ENCODE measurements at places on chromosomes 3 and 15.

GRCh38 chr3:4426782-4427344 is 40.2 kb downstream of the SUMF1 start:
- no peak overlapping the region for H3K4me3 ChIP-seq
- H3K4me1 ChIP-seq = no peaks in the 10 kb centered on the region
- DNase-seq = no peak
- H3K27me3 ChIP-seq = no peaks in the 10 kb centered on the region
- peaks cover 3% of the 10 kb centered on the region for H3K36me3 ChIP-seq

DNA sequence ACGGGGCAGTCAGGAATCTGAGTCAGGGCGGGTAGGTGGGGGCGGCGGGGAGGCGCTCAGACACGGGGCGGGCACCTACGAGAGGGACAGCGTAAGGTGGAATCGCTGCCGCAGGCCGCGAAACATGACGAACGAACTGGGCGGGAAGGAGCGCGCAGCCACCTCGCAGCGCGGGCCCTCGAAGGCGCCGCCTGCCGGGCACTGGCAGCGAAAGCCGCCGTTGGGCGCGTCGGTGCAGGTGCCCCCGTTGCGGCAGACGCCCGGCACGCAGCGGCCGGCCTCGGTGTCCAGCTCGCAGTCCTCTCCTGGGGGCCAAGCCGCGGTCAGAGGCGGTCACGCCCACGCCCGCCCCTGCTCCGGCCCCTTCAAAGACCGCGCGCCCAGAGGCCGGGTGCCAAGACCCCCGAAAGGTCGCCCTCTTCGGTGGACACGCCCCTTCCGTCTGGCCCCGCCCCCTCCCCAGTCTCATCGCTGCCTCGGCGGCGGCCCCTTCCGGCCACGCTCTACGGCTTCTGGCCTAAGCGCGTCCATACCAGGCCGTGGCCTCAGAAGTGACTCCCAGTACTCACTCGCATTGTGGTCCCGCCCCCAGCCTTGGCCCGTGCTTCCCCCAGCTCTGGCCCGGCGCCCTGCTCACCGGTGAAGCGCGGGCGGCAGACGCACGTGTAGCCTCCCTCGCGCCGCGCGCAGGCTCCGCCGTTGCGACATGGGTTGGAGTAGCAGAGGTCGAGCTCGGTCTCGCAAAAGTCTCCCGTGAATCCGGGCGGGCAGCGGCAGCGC is 6.4 kb downstream of the CELSR3 start:
- peak overlapping the region; percentile 81 for H3K27ac ChIP-seq
- H3K36me3 ChIP-seq = peaks cover 2% of the 10 kb centered on the region
- H3K4me1 ChIP-seq = peaks cover 26% of the 10 kb centered on the region
- peak; percentile 89 for DNase-seq
- peak overlapping the region; percentile 70 for H3K4me3 ChIP-seq

DNA sequence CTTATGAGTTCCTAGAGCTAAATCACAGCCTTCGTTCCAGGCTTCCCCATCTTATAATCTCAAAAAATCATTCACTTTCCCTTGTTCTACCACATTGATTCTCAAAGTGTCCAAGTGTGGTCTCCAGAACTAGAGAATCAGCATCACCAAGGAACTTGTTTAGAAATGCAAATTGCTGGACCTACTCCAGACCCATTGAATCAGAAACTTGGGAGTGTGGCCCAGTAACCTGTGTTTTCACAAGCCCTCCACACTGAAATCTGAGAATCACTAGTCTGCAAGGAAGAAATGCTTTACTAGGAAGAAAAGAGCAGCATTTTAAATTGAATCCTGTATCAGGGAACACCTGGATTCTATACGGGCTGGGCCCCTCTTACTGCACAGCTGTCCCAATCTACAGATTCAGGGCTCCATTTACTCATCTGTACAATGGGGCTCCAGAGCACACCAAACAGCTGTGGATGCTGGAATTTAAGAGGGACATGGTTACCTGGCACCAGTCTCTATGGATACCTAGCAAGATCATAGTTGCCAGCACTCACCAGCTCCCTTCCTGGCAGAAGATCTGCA is 3.9 kb downstream of the MEGF11 start:
- no peak overlapping the region for H3K27ac ChIP-seq
- H3K36me3 ChIP-seq = no peaks in the 10 kb centered on the region
- no peak for DNase-seq
- H3K27me3 ChIP-seq = peaks cover 76% of the 10 kb centered on the region
- H3K4me3 ChIP-seq = no peak overlapping the region
- H3K4me1 ChIP-seq = peaks cover 19% of the 10 kb centered on the region

DNA sequence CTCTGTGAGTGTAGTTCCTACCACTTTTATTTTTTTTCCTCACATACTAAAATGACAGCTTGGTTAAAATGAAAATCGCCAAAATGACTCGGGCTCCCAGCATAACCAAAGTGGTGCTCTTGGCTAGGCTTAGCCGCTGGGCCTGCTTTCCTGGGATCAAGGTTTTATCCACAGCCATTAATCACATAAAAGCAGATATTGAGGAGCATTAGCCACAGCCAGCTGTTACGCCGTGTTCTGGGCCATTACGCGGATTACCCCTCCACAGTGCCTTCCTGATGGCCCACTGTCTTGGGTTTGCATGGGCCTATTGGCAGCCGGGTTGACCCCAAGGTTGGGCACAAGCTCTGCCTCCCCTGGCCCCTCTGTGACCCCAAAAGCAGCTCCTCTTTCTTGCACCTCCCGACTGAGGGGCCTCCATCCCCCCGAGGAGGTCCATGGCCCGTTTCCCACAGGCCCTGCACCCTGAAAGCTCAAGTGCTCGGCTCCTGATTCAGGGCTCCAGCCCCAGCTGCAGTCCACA is 30.4 kb upstream of the TRPM1 start:
- peaks cover 67% of the 10 kb centered on the region for H3K27me3 ChIP-seq
- no peak overlapping the region for H3K4me3 ChIP-seq
- no peaks in the 10 kb centered on the region for H3K36me3 ChIP-seq
- DNase-seq = no peak
- peaks cover 3% of the 10 kb centered on the region for H3K4me1 ChIP-seq

DNA sequence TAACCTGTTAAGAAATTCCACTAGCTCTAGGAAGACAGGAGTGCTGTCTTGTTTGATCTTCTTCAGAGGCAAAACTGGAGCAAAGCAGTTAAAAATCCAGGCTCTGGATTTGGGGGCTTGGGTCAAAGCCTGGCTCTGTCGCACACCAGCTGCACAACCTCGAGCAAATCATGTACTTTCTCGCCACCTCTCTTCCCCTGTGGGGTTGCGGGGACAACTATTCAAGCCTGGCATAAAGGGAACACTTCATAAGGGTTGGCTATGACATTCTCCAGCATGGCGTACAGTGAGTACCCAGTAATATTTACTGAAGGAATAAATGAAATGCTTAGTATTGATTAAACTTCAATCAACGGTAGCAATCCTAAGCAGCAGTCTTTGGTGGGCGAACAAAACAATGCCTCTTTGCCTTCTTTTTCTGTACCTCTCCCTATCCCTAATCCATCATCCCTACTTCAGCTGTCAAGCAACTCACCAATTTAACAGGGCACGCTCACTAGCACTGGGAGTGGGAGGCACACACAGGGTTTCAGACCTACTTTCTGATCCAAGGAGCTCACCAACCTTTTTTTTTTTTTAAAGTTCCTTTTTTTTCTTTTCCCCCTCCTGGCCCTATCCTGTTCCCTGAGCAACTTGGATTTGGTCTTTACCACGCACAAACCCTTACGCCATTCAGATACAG is 33.0 kb downstream of the GNB5 start:
- H3K27me3 ChIP-seq = no peaks in the 10 kb centered on the region
- no peak overlapping the region for H3K4me3 ChIP-seq
- no peak overlapping the region for H3K27ac ChIP-seq
- H3K4me1 ChIP-seq = no peaks in the 10 kb centered on the region
- DNase-seq = no peak

GRCh38 chr15:57284535-57284934 is 91.8 kb upstream of the CGNL1 start:
- H3K36me3 ChIP-seq = peaks cover 39% of the 10 kb centered on the region
- H3K4me1 ChIP-seq = peaks cover 10% of the 10 kb centered on the region
- H3K27me3 ChIP-seq = no peaks in the 10 kb centered on the region
- no peak overlapping the region for H3K4me3 ChIP-seq
- no peak for DNase-seq
- H3K27ac ChIP-seq = no peak overlapping the region

DNA sequence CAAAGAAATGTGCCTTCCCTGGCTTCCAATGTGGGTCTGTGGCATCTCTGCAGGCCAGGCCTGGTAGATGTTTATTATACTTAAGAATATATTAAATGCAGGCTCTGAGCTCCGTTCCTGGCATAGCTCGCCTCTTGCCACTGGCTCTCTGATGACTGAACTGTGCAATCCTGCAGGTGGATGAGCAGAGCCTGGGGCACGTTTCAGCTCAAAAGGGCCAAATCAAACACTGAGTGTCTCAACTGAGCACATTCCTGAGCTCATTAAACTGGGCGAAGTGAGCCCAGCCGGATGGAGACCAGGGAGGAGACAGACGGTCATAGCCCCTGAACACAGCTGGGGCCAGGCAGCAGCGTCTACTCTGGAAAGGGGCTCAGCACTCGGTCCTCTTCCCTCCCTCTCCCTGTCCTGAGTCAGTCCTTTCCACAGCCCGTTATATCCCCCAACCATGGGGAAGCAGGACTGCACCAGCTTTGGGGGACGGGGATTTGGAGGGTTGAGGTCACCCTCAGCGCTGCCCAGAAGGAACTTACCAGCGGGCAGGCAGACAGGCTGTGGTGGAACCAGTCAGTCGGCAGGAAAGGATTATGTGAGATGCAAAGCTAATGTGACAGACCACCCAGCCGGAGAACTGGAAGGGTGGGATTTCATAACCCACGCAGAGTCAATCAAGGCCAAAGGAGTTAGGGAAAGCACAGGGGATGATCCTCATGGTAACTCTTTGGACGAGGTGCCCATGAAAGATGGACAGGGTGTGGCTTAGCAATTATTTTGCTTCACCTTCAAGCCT is 77.4 kb upstream of the ANKRD34C start:
- H3K36me3 ChIP-seq = no peaks in the 10 kb centered on the region
- peaks cover 30% of the 10 kb centered on the region for H3K27me3 ChIP-seq
- DNase-seq = no peak
- H3K4me3 ChIP-seq = no peak overlapping the region
- H3K27ac ChIP-seq = no peak overlapping the region

GRCh38 chr3:52834871-52835501 is at the start of gene MUSTN1:
Gene MUSTN1 (minus strand): TSS chr3:52835019. CDS start chr3:52834948, 71 bp downstream.
- DNase-seq = no peak
- H3K27ac ChIP-seq = no peak within 1 kb of the TSS
- H3K27me3 ChIP-seq = no peaks in the 10 kb centered on the region
- peaks cover 35% of the 10 kb centered on the region for H3K4me1 ChIP-seq

DNA sequence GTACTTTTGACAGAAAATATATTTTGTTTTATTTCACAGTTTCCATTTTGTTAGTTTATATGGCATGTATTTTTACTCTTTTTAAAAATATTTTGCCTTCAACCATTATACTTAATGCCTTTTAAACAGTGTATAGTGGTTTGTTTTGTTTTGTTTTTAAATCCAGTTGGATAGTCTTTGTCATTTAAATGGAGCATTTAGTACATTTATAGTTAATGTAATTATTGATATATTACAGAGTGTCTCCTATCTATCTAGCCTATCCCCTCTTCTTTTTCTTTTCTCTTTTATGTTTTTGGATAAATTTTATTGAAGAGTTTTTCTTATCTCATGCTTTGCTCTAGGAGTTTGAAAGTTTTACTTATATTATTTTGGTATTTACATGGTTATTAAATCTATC is 3.6 kb downstream of the SAMMSON start:
- no peaks in the 10 kb centered on the region for H3K36me3 ChIP-seq
- no peak overlapping the region for H3K4me3 ChIP-seq
- no peaks in the 10 kb centered on the region for H3K4me1 ChIP-seq
- DNase-seq = no peak

- H3K4me3 ChIP-seq = peak overlapping the region; percentile 11
- peak overlapping the region; percentile 89 for H3K27ac ChIP-seq
- peaks cover 8% of the 10 kb centered on the region for H3K36me3 ChIP-seq
- H3K27me3 ChIP-seq = no peaks in the 10 kb centered on the region
- DNase-seq = peak; percentile 29
Measured at GRCh38 chr3:66472313-66473134, 28.3 kb downstream of the LRIG1 start.

- DNase-seq = no peak
- no peaks in the 10 kb centered on the region for H3K36me3 ChIP-seq
- H3K4me3 ChIP-seq = no peak overlapping the region
- no peak overlapping the region for H3K27ac ChIP-seq
- no peaks in the 10 kb centered on the region for H3K4me1 ChIP-seq
- no peaks in the 10 kb centered on the region for H3K27me3 ChIP-seq
Measured at GRCh38 chr3:64956711-64957325, 269.0 kb upstream of the ADAMTS9 start.

GRCh38 chr15:68239025-68239424 is 9.5 kb upstream of the CLN6 start:
- peaks cover 8% of the 10 kb centered on the region for H3K4me1 ChIP-seq
- peaks cover 2% of the 10 kb centered on the region for H3K36me3 ChIP-seq
- no peak overlapping the region for H3K27ac ChIP-seq
- DNase-seq = no peak
- H3K27me3 ChIP-seq = peaks cover 5% of the 10 kb centered on the region

GRCh38 chr3:148600902-148601765 is 96.6 kb upstream of the AGTR1 start:
- H3K4me3 ChIP-seq = no peak overlapping the region
- no peaks in the 10 kb centered on the region for H3K27me3 ChIP-seq
- no peak for DNase-seq

GRCh38 chr3:72082776-72083462 is 298.0 kb upstream of the PROK2 start:
- H3K4me3 ChIP-seq = no peak overlapping the region
- H3K27ac ChIP-seq = no peak overlapping the region
- no peak for DNase-seq
- peaks cover 8% of the 10 kb centered on the region for H3K4me1 ChIP-seq

DNA sequence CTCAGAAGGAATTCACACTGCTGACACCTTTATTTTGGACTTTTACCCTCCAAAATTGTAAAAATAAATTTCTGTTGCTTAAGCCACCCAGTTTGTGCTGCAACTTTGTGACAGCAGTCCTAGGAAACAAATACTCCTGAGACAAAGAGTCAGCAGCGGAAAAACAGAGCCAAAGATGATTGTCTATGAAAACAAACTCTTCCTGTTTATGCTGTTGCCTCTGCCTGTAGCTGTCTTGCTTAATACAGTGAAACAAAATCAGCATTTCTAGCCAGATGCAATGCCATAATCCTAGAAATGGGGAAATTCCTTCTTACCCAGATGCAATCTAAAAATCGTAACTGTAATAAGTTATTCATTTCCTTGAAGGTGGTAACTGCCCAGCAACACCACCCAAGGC is 387.5 kb upstream of the ATP11B start:
- H3K27me3 ChIP-seq = no peaks in the 10 kb centered on the region
- no peaks in the 10 kb centered on the region for H3K36me3 ChIP-seq
- no peaks in the 10 kb centered on the region for H3K4me1 ChIP-seq
- H3K4me3 ChIP-seq = no peak overlapping the region
- H3K27ac ChIP-seq = no peak overlapping the region

GRCh38 chr3:186616299-186616617 is 3.4 kb downstream of the AHSG start:
- H3K4me3 ChIP-seq = no peak overlapping the region
- no peak overlapping the region for H3K27ac ChIP-seq
- H3K36me3 ChIP-seq = no peaks in the 10 kb centered on the region

GRCh38 chr3:173913397-173913796 is 515.9 kb downstream of the NLGN1 start:
- H3K27ac ChIP-seq = no peak overlapping the region
- H3K4me3 ChIP-seq = no peak overlapping the region
- DNase-seq = no peak
- H3K36me3 ChIP-seq = no peaks in the 10 kb centered on the region

Data from activated naive CD4-positive, alpha-beta T cell treated with anti-CD3 and anti-CD28 coated beads, Interleukin-2, amount 10 ng/mL, durations not matched to agents 7 days and 5 days (primary cell).